ENCODE measurements at places on chromosomes 2 and 18.

DNA sequence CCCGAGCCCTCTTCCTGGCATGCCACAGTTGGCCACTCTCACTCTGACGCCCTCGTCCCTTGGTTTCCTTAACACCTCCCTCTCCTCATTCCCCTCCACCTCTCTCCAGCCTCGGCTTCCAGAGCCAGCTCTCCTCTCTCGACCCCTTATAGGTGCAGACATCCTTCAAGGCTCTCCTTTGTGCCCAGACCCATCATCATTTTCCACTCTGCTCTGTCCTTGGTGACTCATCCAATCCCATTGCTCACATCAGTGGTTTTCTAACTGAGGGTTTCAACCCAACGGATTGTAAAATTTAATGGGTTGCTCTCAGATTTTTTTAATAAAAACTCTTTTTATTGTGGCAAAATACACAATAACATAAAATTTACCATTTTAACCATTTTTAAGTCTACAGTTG is 6.2 kb downstream of the ST8SIA5 start:
- no peak overlapping the region for H3K4me3 ChIP-seq
- no peaks in the 10 kb centered on the region for H3K36me3 ChIP-seq
- no peak overlapping the region for H3K27ac ChIP-seq
- peaks cover 16% of the 10 kb centered on the region for H3K27me3 ChIP-seq

GRCh38 chr2:904246-905024 is 46.2 kb upstream of the SNTG2 start:
- no peak overlapping the region for H3K4me3 ChIP-seq
- no peaks in the 10 kb centered on the region for H3K4me1 ChIP-seq
- DNase-seq = no peak
- H3K27ac ChIP-seq = no peak overlapping the region
- peaks cover 11% of the 10 kb centered on the region for H3K27me3 ChIP-seq

GRCh38 chr18:55236150-55236931 is 277.1 kb upstream of the CCDC68 start:
- peaks cover 30% of the 10 kb centered on the region for H3K4me1 ChIP-seq
- H3K4me3 ChIP-seq = no peak overlapping the region
- H3K27me3 ChIP-seq = no peaks in the 10 kb centered on the region
- no peak overlapping the region for H3K27ac ChIP-seq
- peaks cover 29% of the 10 kb centered on the region for H3K36me3 ChIP-seq
- DNase-seq = no peak

DNA sequence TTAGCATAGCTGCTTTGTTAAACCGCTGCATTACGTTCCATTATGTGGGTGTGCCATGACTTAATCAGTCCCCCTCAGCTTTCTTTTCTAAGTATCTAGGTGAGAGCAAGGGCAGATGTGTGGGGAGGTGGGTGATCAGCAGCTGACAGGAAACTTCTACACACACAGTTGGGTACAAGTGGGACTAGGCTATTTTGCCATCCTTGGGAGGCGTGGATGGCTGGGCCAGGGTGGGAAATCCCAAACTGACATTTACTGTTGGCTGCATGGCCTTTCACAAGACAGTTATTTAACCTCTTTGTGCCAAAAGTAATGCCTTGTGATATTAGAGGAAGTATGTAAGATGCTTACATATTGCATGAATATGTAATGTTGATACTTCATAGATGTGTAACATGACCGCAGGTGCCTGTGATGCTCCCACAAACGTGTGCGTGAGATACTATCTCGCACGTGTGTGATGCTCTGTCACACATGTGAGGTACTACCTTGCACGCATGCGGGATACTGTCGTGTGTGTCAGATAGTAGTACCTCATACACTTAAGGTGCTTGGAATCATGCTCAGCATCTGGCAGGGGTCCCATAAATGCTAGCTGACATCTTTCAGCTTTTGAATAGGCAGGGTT is 314.5 kb downstream of the PRKCE start:
- H3K36me3 ChIP-seq = no peaks in the 10 kb centered on the region
- H3K4me1 ChIP-seq = peaks cover 51% of the 10 kb centered on the region
- H3K4me3 ChIP-seq = no peak overlapping the region
- H3K27ac ChIP-seq = peak overlapping the region; percentile 29

DNA sequence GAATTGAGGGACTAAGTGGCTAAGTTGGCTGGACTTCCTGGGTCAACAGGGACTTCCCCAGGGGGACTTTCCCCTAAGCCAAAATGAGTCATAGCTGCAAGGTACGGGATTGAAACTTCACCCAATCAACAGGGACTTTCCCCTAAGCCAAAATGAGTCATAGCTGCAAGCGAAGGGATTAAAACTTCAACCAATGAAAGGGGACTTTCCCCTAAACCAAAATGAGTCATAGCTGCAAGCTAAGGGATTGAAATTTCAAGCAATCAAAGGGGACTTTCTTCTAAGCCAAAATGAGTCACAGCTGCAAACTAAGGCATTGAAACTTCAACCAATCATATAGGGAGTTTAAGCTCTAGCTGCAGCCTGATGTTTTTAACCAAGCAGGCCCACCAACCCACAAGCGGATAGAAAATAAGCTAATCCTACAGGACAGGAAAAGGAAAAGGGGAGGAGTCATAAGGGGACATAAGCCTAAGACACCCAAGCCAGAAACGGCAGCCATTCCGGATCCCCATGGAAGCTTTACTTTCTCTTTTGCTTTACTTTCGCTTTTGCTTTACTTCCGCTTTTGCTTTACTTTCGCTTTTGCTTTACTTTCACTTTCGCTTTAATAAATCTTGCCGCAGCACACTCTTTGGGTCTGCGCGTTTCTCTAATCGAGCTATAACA is 1375.4 kb upstream of the CELF4 start:
- H3K4me3 ChIP-seq = peak overlapping the region; percentile 13
- H3K27me3 ChIP-seq = no peaks in the 10 kb centered on the region
- H3K4me1 ChIP-seq = no peaks in the 10 kb centered on the region

- H3K4me3 ChIP-seq = no peak overlapping the region
- H3K4me1 ChIP-seq = no peaks in the 10 kb centered on the region
- H3K27ac ChIP-seq = no peak overlapping the region
- no peaks in the 10 kb centered on the region for H3K27me3 ChIP-seq
- no peak for DNase-seq
These were observed 122.3 kb downstream of the HRH4 start for GRCh38 chr18:24582771-24583170.
